Right lung (tissue), 10 donors: ENCODE measurements at places on chromosomes 11 and 22. TPM values are rescaled to one million over a fixed set of nuclear protein-coding genes. Genes with fewer than 3 reads are reported as not detected.
A peak's percentile ranks its signal among the peaks of the same experiment; 100 is the strongest.

Gene PGM2L1
- 3.5 TPM for polyA plus RNA-seq

Gene TRPM5
- polyA plus RNA-seq, result 0.29 TPM

GRCh38 chr11:64959498-64959897, 12.4 kb downstream of the MAJIN start:
- DNase-seq, result no peak

DNA sequence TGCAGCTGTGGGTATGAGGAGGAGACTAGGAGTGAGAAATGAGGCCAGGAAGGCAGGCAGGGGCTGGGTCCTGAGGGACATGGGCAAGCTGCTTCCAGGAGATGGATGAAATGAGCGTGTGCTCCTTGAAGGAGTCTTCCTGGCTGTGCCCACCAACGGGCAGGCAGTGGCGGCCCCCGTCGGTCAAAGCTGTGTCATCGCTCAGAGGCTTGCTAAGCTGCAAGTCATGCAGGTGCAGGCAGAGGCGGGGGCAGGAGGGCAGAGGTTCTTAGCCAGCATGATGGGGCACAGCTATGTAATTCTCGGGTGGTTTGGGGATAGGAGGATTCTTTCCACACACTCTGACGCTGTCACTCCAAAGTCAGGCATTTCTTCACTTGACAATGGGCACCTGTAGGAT, 12.5 kb upstream of the PEX26 start:
- DNase-seq, result no peak

Gene TRIM49B
- not detected for polyA plus RNA-seq

DNA sequence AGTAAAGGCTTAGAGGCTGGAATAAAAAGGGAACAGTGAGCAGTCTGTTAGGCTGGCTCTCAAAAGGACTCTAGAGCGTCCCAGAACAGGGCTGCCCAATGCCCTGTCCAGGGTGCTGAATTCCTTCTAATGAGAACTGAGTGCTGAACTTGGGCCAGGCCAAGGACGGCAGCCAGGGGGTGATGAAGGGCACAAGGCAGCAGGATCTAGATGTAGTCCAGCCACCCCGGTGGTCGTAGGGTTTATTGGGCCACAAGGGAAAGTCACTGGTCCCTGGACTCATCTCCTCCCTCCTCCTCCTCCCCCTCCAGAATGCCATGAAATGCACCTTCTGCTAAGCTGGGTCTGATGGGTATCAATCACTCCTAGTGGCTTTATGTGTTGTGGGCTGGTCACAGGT, 19.2 kb downstream of the NPTXR start:
- peak; percentile 79 for DNase-seq

DNA sequence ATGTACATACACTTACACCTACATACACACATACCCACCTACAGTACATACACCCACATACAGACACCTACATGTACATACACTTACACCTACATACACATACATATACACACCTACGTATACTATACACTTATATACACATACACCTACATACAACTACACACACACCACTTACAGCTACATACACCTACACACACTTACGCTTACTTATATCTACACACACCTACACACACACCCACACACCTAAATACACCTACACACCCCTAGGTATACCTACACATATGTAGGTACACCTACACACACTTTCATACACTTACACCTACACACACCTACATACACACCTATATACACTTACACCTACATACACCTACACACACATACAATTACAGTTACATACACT, 61.0 kb downstream of the ARHGAP8 start:
- no peak for DNase-seq

Gene SCT
- 1.7 TPM for polyA plus RNA-seq

Gene JHY
- 5.8 TPM for polyA plus RNA-seq

DNA sequence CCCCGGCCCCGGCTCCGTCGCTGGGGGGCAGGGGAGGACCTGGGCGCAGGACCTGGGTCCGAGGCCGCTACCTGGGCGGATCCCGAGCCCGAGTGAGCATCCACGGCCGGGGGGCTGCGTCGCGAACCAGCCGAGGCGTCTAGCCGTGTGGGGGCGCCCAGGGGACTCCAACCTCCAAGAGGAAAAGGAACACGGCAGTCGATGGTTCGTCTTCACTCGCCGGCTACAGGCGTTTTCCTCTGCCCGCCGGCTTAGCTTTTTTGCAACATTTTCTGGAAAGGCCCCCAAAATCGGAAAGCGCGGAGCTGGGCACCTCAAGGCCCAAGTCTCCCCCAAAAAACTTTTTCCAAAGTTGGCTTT, 666 bp downstream of the PDGFB start:
- no peak for DNase-seq

Gene SLC22A25
- polyA plus RNA-seq, result 0.16 TPM

Gene LMNTD2
- polyA plus RNA-seq, result 1.6 TPM

GRCh38 chr22:24400034-24400725, 27.2 kb upstream of the ADORA2A start:
- no peak for DNase-seq

Gene C11orf42
- polyA plus RNA-seq, result 1.6 TPM
